ENCODE measurements at places on chromosomes 2 and 18.

- no peak for DNase-seq
These were observed 235.1 kb downstream of the ANKRD36B start for GRCh38 chr2:97354576-97354975.

GRCh38 chr2:9690252-9690651 lies 59.5 kb upstream of the YWHAQ start:
- DNase-seq, result no peak

DNA sequence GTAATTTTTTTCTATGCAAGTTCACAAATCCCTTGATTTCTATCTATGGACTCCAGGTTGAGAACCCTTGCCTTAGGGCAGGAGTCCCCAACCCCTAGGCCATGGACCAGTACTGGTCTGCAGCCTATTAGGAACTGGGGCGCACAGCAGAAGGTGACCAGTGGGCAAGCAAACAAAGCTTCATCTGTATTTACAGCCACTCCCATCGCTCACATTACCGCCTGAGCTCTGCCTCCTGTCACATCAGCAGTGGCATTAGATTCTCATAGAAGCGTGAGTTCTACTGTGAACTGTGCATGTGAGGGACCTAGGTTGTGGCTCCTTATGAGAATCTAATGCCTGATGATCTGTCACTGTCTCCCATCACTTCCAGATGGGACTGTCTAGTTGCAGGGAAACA lies 70.2 kb upstream of the SMAD2 start:
- DNase-seq, result no peak

- DNase-seq, result no peak
These were observed 39.5 kb downstream of the INO80C start for GRCh38 chr18:35458271-35458670.

GRCh38 chr2:222912117-222912516 lies 51.3 kb downstream of the ACSL3 start:
- DNase-seq, result no peak

DNA sequence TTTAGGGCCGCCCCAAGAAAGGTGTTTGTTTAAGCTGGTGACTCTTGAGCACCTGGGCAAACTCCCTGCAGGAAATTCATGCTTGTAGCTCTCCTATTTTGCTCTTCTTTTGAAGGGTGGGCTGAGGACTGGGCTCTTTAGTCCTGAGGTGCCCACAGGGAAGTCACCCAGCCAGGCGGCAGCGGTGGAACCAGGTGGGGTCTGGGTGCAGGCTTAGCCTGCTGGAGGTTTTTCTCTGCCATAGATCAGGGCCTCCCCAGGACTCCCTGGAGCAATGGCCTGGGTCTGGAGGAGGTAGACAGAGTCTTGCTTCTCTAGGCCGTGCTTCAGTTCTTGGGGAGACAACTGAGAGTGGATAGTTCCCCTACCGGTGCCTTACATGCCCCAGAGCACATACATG lies 99.9 kb downstream of the CLIP4 start:
- no peak for DNase-seq

DNA sequence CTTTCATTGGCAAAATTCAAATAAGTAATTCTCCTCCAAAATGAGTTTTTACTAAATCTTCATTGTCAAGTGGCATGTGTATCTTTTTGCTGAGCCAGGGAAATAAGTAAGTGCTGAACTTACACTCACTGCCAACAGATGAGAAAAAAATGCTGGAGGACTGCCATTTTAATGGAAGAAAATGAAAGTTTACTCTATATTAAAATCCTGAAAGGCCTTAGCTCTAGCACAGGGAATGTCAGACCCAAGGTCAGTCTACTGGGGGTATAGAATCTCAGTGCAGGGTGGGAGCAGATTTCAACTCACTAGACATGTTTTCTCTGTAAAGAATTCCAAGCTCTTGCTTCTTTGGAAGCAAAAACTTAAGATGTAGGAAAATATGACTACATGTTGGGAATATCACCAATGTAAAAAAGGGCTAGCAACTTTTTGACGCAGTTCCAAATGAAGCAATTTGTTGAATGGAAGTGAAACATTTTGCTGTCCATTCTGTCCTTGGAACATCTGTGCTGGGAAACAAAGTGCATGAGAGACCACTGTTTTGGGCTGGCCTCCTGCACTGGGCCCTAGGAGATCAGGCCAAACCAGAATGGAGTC lies 127.0 kb downstream of the ST6GAL2 start:
- DNase-seq, result no peak

Measured in T-helper 22 cell (primary cell).